Stimulated activated CD8-positive, alpha-beta memory T cell treated with anti-CD3 and anti-CD28 coated beads, Interleukin-7, amount 100 ng/mL, for 48 hours (primary cell): ENCODE measurements at places on chromosomes 13 and 19.
A peak's percentile ranks its signal among the peaks of the same experiment; 100 is the strongest.

- peak; percentile 54 for DNase-seq
Observed at GRCh38 chr19:2627319-2627829, 75.1 kb downstream of the GNG7 start.

DNA sequence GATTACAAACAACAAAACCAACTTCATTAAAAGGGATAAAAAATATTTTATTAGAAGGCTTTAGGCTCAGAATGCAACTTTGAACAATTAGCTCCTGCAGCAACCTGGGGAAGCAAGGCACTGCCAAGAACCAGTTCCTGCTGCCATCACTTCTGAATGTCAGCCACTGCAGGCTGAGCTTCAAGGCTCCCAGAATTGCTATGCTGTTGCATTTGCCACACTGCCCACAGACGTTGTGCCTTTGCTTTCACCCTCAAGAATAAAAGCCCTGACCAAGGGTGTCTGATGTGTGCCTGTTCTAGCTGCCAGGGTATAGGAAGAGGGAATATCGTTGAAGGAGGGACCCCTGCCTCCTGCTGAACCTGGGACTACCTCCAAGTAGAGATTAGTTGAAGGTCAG is 238.4 kb downstream of the ITGBL1 start:
- DNase-seq, result no peak

DNA sequence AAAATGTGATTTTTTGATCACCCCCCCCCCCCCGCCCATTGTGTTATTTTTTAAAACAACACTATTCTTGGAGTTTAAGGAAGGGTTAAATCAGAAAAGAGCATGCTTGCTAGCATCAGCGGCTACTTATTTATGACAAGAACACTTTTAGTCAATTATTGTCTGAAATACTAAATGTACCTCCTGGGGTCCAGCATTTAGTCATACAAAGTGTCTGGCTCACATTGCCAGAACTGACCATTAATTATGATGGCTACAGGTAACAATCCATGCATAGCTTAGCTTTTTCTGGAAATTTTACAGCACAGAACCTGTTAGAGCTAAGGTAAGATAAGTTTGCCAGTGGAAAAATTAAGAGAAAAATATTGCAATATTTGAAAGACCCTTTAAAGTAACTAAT is 90.1 kb downstream of the PCDH9 start:
- DNase-seq, result no peak

- DNase-seq, result no peak
Observed at GRCh38 chr13:101473458-101473857, 21.0 kb downstream of the ITGBL1 start.

DNA sequence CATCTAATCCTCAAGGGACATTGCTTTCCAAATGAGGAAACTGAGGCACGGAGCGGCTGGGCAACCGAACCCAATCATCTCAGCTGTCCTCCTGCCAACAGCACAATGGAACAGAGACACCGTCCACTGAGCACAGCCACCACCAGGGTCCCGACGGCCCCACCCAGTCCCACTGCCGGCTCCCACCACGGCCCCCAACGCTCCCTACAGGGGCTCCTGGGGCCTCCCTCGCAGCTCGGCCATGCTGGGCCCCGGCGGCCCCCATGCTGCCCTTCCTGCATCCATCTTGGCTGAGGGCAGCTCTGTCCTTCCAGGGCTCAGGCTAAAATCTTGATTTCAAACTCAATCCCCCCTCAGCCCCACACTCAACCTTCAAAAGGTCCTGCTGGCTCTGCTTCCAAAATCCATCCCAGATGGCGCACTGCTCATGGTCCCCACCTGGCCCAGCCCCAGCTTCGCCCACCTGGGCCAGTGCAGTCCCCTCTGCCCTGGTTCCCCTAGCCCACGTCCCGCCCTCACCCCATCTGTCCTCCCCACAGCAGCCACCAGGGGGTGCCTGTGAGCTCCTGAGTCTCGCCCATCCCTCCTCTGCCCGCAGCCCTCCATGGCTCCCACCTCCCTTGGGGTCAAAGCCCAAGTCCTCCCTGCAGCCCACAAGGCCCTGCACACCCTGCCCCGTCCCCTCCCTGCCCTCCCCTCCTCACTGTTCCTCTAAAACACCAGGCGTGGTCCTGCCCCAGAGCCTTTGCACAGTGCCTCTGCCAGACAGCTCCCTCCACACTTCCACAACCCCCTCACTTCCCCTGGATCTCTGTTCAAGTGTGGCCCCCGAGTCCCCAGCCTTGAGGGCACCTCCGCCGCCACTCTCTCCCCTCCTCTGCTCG is 7.9 kb downstream of the PIP5K1C start:
- no peak for DNase-seq

DNA sequence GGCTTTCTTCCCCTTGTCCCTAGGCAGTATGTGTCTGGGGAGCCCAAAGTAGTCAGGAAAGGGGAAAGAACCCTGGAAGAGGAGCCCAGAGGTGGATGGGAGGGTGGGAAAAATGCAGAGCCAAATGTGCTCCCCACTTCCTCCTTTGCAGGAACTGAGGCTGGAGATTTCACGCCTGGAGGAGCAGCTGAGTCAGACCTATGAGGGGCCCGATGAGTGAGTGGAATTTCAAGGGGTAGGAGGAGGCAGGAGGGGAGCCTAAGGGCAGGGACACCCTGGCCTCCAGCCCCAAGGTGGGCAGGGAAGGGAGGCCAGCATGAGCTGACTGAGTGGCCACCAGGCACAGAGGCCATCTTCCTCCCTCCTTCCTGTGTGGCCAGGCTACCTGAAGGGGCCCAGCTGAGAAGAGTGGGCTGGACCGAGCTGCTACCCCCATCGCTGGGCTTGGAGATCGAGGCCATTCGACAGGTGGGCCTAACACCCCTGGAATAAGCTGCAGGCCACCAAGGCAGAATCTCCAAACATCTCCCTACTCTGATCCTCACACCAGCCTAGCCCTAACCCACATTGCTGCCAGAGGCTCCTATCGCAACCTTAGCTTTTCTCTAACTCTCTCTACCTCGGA is 14.3 kb downstream of the PTH2 start:
- DNase-seq, result no peak

GRCh38 chr13:25232937-25233515 is 54.3 kb downstream of the MTMR6 start:
- no peak for DNase-seq

DNA sequence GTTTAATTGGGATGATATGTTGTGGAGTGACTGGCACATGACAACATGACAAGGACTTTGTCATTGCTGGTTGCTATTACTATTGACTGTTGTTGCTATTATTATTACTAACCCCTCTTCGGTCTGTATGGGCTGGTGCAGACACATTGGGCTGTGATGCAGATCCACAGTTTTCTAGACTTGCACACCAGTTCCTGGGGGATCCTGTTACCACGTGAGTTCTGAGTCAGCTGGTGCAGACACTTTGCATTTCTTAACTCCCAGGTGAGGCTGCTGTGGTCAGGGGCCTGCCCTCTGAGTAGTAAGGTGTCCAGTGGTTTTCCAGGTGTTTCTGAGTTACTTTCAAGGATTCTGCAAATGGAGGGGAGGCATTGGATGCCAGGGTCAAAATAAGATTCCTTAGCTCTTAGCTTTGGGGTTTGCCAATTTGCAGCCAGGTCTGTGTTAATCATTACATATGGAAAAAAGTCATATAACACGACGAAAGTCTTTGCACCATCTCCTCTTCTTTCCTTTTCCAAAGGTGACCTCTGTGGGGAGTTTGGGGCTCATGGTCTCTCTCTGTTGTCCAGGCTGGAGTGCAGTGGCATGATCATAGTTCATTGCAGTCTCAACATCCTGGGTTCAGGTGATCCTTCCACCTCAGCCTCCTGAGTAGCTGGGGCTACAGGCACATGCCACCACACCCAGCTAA is 19.3 kb downstream of the BICRA start:
- DNase-seq, result no peak

DNA sequence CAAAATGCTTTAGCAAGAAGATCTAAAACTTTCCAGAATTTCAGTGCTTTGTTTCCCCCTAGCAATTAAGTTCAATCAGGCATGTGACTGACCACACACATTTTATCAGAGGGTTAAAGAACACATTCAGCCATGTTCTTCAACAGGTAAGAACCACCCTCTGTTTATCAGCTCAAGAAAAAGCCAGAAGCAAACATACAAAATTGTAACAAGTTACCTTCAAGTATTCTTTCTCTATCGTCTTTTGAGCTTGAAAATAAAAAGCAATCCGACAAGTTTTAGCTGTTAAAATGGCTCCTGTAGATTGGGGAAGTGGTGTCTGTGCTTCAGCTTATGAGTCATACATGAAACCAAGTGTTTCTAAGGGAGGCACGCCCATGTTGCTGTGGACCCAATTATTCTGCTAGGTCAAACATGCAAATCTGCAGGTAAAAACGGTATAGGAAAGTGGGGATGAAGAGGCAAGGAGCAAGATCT is at the start of gene ELF1:
Gene ELF1 (minus strand): TSS at position 306 of the 477 bp plus-strand sequence. CDS start 37,262 bp downstream, outside the sequence.
- no peak for DNase-seq

GRCh38 chr19:11580116-11580515 is 2.7 kb upstream of the ACP5 start:
- DNase-seq, result no peak

DNA sequence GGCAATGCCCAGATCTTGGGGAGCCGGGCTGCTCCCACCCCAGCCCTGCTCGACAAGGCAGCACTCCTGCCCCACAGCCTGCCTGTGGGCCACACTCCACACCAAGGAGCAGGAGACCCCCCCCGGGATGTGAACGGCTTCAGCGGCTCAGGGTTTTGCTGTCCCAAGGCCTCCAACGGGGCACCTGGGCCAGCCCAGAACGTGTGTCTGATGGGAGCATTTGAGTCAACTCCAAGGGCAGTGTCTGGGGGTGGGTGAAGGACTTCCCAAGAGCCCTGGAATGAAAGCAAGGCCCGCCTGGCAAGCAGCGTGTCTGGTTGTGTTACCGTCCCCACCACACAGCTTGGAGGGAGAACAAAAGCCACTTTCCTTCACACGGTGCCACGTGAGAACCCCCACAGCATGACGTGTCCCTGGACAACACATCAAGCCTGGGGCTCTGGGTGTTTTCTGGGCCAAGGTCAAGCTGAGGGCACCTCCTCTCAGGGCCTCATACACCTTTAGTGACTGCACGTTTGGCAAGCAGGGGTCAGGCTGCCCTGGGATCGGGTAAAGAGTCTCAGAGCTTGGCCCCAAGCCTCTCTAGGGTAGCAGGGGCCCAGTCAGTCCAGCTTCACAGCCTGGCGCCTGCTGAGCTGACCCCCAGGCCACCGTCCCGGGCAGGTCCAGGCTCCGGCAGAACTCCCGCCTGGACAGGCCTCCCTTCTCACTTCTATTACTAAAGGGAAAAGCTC is 6.0 kb downstream of the C13orf46 start:
- DNase-seq, result no peak

- no peak for DNase-seq
Observed at GRCh38 chr13:21033856-21034602, 27.4 kb downstream of the LATS2 start.
